ENCODE measurements at places on chromosomes 2 and 18. TPM values are rescaled to one million over a fixed set of nuclear protein-coding genes. Genes with fewer than 3 reads are reported as not detected.

Gene DCDC2C
- polyA plus RNA-seq, result not detected

Gene ANTXR1
- polyA plus RNA-seq, result not detected

Gene ERBB4
- polyA plus RNA-seq, result not detected

Gene SMARCAL1
- polyA plus RNA-seq, result 27.9 TPM

Gene ALPI
- not detected for polyA plus RNA-seq

Gene M1AP
- not detected for polyA plus RNA-seq

Gene ZBTB7C
- polyA plus RNA-seq, result not detected

Gene INPP5D
- 220 TPM for polyA plus RNA-seq

Gene GKN2
- polyA plus RNA-seq, result not detected

Gene COL4A3
- polyA plus RNA-seq, result 6.2 TPM

Gene PHOSPHO2
- polyA plus RNA-seq, result 3.8 TPM

Gene GFPT1
- 6.4 TPM for polyA plus RNA-seq

Gene VIL1
- polyA plus RNA-seq, result 0.28 TPM

Gene SERPINB4
- polyA plus RNA-seq, result not detected

Gene MC2R
- polyA plus RNA-seq, result not detected

Gene NOSTRIN
- polyA plus RNA-seq, result not detected

Gene C1GALT1C1L
- polyA plus RNA-seq, result not detected

Gene ASB18
- not detected for polyA plus RNA-seq

Gene RRM2
- polyA plus RNA-seq, result 1.0 TPM

Gene SPATA3
- polyA plus RNA-seq, result not detected

Gene RIT2
- polyA plus RNA-seq, result not detected

Gene RAB6C
- polyA plus RNA-seq, result not detected

Gene RESP18
- polyA plus RNA-seq, result not detected

Gene TNFRSF11A
- polyA plus RNA-seq, result not detected

Gene ITGA4
- 129 TPM for polyA plus RNA-seq

Gene PDCD1
- 0.19 TPM for polyA plus RNA-seq

Gene TSPYL6
- polyA plus RNA-seq, result not detected

Gene TACR1
- polyA plus RNA-seq, result not detected

Gene ALPG
- not detected for polyA plus RNA-seq

Gene RTP5
- polyA plus RNA-seq, result not detected

Gene DAW1
- polyA plus RNA-seq, result not detected

Gene CRYGC
- not detected for polyA plus RNA-seq

Gene CD302
- polyA plus RNA-seq, result 0.11 TPM

Gene LOXHD1
- not detected for polyA plus RNA-seq

Gene MSTN
- not detected for polyA plus RNA-seq

Gene GNAL
- polyA plus RNA-seq, result 0.20 TPM

Gene UNC80
- not detected for polyA plus RNA-seq

Gene REL
- 64.7 TPM for polyA plus RNA-seq

Gene SIX3
- polyA plus RNA-seq, result not detected

Gene HRH4
- polyA plus RNA-seq, result not detected
